CD4-positive, alpha-beta T cell treated with Interleukin-2 at 100 ng/mL for 4 hours (primary cell): ENCODE measurements at places on chromosomes 6 and 20.

DNA sequence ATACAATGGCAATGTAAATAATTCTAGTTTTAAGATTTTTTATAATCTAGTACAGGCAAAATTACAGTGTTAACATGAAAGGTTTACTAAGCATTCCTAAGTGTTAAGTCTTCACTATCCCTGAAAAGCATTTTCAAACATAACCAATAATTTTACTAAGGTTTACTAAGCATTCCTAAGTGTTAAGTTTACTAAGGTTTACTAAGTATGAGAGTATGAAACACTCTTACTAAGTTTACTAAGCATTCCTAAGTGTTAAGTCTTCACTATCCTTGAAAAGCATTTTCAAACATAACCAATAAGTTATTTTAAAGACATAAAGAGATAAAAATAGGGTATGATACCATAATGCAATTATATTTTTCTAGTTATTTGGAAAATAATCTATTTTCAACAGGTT is 82.6 kb downstream of the PRSS35 start:
- no peak for DNase-seq

DNA sequence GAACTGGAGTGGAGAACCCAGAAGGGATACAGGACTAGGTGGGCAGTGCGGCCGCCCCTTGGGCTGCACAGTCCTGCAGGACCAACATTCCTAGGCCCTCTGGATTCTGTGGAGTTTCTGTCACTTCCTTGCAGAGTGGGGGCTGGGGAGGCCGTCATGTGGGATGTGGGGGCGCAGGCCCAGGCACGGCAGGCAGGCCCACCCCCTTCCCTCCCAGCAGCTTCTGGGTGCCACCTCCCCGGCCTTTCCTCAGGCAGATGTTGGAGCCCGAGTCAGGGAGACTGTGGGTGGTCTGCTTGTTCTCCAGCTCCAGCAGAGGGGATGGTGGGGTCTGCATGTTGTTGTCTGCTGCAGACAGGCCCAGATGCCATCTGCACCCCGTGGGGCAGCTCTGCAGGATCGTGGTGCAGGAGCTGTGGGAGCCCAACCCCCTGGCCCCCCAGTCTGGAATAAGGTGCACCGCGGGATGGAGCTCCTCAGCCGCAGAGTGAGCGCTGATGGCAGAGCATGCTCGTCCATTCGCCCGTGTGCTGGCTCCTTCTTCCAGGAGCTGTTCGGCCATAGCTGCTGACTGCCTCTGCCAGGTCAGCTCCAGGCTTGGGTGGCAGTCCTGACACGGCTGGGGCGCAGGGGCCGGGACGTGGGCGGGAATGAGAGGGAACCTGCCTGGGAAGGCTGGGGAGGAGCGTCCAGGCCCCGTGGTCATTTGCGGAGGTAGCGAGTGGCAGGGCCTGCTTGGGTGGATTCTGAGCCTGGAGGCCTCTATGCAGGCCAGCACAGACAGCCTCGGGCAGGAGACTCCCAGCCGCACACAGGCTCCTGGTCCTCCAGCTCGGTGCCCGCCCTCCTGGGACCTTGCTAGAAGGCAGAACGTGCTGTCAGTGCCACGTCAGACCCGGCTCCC is 18.1 kb downstream of the SLC17A9 start:
- DNase-seq: no peak

DNA sequence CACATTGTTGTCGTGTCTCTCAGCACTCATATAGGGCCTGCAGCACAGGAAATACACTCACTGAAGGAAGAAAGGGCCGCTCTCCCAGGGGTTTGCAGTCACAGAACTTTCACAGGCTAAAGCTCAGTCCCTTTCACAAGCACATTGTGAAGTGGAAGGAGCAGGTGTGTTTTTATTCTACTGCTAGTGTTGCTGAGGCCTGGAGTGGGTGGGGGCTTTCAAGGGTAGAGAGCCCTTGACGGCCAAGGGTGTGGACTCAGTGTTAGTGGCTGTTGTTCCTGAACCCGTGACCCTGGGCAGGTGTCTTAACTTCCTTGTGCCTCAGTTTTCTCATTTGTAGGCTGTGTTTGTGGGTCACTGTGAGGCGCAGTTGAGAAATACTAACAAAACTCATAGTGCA is 66.2 kb upstream of the SLC22A1 start:
- no peak for DNase-seq

- DNase-seq: no peak
Observed at GRCh38 chr20:35568645-35569044, 26.8 kb downstream of the ERGIC3 start.

GRCh38 chr6:19472850-19473249 is 364.3 kb upstream of the ID4 start:
- DNase-seq: no peak

DNA sequence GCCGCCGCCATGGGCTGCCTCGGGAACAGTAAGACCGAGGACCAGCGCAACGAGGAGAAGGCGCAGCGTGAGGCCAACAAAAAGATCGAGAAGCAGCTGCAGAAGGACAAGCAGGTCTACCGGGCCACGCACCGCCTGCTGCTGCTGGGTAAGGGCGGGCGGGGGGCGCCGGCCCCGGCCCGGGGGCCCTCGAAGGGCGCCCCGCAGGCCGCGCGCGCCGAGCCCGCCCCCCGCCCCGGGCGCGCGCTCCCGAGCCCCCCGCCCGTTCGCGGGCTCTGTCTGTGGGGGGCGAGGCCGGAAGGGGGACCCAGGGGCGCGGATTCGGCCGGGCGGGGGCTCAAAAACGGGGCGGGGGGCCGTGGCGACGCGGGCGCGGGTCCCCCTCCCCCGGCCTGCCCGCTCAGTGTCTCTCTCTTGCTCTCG is 39.2 kb downstream of the GNAS start:
- DNase-seq: peak; percentile 30

DNA sequence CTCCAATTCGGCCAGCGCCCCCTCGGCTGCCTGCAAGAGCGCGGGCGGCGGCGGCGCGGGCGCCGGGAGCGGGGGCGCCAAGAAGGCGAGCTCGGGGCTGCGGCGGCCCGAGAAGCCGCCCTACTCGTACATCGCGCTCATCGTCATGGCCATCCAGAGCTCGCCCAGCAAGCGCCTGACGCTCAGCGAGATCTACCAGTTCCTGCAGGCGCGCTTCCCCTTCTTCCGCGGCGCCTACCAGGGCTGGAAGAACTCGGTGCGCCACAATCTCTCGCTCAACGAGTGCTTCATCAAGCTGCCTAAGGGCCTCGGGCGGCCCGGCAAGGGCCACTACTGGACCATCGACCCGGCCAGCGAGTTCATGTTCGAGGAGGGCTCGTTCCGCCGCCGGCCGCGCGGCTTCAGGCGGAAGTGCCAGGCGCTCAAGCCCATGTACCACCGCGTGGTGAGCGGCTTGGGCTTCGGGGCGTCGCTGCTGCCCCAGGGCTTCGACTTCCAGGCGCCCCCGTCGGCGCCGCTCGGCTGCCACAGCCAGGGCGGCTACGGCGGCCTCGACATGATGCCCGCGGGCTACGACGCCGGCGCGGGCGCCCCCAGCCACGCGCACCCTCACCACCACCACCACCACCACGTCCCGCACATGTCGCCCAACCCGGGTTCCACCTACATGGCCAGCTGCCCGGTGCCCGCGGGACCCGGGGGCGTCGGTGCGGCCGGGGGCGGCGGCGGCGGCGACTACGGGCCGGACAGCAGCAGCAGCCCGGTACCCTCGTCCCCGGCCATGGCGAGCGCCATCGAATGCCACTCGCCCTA is 963 bp downstream of the FOXF2 start:
- no peak for DNase-seq

DNA sequence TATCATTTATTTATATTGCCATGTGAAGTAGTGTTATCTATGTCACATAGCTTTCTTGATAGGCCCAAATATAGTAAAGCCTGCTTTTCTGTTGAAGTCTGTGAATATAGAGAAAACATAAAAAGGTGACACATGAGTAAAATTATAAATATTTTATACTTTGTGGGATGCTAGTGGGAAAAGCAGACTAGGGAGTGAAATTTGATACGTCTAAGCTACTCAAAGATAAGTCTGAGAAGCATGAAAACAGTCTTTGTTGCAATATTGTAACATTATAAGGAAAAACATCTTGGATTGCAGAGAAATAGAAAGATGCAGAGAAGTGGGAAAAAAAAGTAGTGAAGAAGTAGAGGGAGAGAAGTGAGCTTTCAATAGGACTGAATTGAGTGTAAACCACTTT is 75.4 kb downstream of the ZNF292 start:
- DNase-seq: no peak

- no peak for DNase-seq
Observed at GRCh38 chr6:123546537-123546936, 90.2 kb downstream of the TRDN start.

DNA sequence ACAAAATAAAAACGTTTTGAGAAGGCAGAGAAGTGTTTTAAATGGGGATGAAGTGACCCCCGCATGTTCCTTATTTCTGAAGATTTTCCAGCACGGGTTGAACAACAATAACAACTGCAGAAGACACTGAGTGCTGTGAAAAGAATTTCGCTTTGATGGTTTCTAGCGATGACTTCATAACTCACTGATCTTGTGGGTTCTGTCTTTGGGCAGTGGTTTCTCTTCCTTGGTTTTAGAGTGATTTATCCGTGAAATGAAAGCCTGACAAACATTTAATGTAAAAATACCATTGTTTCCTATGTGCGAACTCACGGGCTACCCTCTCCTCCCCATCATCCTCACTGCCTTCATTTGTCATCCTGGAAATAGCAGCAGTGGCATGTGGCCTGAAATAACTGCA is 793.9 kb downstream of the QKI start:
- no peak for DNase-seq

DNA sequence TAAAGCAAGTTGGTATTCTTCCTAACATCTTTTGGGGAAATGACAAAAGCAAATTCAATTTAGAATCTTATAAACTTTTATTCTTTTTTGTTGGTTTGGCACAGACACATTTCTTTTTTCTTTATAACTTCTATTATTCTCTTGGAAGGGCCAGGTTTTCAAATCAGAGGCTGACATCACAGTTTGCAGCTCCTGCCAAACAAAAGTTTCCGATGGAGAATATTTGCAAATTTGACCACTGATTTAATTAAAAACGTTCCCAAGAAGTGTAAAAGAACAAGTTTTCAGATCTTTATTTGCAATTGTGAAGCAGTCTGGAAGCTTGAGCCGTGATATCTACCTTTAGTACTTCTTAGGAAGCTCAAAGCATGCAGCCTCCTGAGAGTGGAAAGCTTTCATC is 53.8 kb upstream of the CD83 start:
- DNase-seq: no peak

GRCh38 chr20:55500130-55500529 is 505.2 kb downstream of the CBLN4 start:
- DNase-seq: no peak

GRCh38 chr6:43936476-43936875 is 166.5 kb downstream of the VEGFA start:
- no peak for DNase-seq

DNA sequence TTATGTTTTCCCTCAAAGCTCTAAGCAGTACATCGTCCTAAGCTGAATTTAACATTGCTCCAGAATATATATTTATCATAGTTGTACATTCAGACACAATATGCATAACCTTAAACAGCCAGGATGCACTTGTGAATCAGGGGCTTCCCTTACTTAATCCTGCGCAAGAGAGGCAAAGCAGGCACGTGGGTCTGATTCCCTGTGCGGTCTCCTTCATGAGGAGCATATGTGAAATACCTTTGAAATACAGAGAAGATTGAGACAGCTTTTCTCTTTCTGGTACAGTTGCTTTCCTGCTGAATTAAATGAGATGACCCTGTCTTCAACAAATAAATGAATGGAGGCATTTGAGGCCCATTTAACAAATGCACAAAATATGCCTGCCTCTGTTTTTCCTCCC is 1.5 kb downstream of the HTR1E start:
- no peak for DNase-seq

GRCh38 chr6:108031968-108032367 is 42.6 kb downstream of the OSTM1 start:
- DNase-seq: no peak

DNA sequence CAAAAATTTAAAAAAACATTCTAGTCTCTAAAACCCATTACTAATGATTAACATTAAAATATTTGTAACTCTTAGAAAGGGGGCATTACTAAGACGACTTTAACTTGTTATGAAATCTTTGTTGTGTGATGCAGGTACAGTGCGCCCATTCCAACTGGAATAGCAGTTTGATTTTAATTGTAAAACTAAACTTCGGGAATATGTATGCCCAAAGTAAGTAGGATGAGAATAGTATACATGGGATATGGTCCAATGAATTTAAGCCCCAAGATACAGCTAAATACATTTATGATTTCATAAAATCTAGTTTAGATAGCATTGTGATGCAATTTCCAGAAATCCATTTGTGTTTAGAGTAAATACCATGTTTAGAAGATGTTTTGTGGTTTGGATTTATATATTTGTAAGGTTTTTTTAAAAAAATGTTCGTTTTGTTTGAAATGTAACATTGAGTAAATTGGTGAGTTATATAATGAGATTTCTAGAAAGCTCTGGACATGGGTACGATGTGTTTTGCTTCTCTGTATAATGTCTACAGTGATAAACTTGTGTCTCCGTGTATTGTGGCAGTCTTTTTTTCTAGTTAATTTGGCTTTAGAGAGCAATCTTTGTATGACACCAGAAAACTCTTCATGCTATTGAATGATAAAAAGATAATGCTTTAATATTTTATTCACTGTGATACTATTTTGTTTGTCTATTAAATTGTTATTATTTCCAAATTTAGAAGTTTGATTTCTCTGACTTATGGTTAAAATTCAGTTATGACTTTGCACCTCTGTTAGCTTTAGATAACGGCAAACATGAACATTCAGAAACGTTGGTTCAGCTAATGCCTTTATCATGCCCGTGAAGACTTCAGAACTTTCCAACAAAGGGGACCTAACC is 54.8 kb downstream of the RNF182 start:
- DNase-seq: no peak

DNA sequence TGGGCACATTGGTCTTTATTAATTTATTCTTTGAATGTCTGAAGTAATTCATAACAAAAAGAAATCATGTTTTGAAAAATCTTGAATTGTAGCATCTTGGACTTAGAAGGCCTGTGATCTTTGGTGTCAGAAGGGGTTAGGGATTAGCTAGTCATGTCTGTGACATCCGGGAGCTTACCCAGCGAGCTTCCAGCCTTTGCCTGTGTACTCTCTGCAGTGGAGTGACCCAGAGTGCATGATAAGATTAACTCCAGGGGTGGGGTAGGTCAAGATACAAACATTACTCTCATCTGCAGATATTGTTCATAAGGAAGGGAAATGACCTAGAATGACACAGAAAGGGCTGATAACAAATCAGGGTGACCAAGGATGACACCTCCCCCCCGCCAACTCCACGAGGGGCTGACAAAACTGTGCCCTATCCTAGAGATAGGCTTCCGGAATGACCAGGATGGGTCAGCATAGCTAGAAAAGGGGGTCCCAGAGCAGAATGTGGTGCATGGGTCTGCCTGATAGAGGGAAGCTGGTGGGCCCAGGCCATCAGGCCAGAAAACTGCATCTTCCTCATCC is 56.6 kb upstream of the BLCAP start:
- DNase-seq: no peak
